Hindlimb muscle (tissue), 1 donor: ENCODE measurements at places on chromosomes 4 and X. TPM values are rescaled to one million over a fixed set of nuclear protein-coding genes. Genes with fewer than 3 reads are reported as not detected.

- DNase-seq, result no peak
Observed at GRCh38 chr4:113406723-113407016, 354.9 kb downstream of the CAMK2D start.

DNA sequence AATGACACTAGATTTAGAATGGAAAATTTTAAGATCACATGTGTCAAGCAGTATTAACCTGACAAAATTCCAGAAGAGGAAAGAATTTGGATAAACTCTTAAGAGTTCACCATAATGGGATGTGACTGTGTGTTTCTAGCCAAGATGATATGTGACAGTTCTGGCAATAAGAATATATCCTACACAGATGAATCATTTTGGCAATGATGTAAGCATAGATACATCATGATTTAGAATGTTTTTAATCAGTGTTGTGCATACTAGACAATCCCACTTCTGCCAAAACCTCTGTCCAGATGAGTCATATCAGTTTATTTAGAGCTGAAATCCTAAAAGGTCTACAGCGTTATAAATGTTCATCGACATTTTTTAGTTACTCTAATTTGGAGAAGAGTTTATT is 48.8 kb downstream of the PTCHD1 start:
- peak; percentile 28 for DNase-seq

The UGT2B7 gene
- polyA plus RNA-seq, result not detected

The GLRA3 gene
- polyA plus RNA-seq, result not detected

The CXCL1 gene
- not detected for polyA plus RNA-seq
